Foreskin keratinocyte (primary cell): ENCODE measurements at places on chromosomes 4 and X.

DNA sequence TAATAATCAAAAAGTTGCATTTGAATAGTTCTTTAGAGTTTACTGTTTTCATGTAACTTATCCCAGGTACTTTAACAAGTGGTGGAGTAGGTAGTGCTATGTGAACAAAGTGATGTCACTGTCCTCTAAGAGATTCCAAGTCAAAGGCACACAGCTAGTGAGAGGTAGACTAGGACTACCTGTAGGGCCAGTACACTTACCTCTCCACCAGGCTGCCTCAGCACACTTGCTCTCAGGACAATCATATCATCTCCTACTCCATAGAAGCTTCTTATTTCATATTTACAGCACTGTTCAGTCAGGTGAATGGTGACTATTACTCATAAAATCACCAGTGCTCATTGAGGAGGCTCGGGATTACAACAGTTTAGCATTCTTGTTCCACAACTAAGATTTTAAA, 173.0 kb upstream of the EMCN start:
- DNase-seq, result peak; percentile 15

DNA sequence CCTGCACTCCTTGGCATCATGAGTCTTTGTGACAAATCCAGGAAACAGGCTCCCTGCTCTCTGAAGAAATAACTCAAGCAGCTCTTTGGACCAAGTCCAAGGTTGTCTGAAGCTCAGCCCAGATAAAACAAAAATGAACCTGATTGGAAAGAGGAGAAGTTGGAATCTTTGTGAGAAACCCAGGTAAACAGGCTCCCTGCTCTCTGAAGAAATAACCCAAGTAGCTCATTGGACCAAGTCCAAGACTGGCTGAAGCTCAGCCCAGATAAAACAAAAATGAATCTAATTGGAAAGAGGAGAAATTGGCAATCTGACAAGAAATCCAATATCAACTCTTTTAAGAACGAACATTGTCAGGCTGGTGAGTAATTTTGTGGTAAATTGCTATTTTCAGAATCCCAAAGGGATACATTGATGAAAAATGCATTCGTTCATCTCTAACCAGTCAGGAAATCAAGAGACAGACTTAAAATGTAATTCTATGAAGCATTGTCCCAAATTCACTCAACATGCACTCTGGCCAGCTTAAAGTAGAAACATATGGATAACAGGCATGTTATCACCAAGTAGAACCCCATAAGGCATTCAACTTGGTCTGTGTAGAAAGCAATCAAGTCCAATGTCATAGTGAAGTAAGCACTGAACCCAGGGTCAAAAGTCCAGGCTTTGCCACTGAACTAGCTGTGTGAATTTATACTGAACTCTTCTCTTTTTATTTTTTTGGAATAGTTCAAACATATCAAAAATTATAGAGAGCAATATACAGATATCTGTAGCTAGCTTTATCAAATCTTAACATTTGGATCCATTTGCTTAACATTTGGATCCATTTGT, 16.8 kb upstream of the NFXL1 start:
- DNase-seq, result peak; percentile 68

- no peak for DNase-seq
Observed at GRCh38 chr4:3197366-3198105, 51.4 kb upstream of the MSANTD1 start.

GRCh38 chrX:623599-624315, 6.8 kb upstream of the SHOX start:
- DNase-seq, result no peak

- no peak for DNase-seq
Observed at GRCh38 chrX:112512509-112512908, 167.2 kb downstream of the LHFPL1 start.

DNA sequence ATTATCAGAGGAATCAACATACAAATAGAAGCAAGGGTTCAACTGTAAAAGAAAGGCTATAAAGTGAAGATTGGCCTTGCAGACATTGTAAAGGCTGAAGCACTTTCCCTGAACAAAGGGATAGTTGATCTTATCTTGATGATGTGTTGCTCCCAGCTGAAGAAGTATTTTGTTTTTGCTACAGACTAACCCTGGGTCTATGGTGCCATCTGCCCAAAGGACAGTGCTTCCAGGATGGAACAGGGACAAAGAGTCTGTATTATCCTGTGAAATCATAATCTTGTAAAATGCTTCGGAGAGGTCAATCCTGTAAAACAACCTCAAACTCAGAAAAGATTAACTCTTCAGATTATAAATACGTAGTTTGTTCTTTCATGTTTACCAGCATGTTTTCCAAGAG, 251.7 kb upstream of the ANKRD50 start:
- DNase-seq, result no peak

GRCh38 chrX:150211988-150212387, 151.1 kb upstream of the MAMLD1 start:
- no peak for DNase-seq

GRCh38 chr4:132334081-132334480, 815.0 kb upstream of the PCDH10 start:
- DNase-seq, result peak; percentile 16

- peak; percentile 92 for DNase-seq
Observed at GRCh38 chr4:88600176-88600838, 8.0 kb downstream of the HERC3 start.

DNA sequence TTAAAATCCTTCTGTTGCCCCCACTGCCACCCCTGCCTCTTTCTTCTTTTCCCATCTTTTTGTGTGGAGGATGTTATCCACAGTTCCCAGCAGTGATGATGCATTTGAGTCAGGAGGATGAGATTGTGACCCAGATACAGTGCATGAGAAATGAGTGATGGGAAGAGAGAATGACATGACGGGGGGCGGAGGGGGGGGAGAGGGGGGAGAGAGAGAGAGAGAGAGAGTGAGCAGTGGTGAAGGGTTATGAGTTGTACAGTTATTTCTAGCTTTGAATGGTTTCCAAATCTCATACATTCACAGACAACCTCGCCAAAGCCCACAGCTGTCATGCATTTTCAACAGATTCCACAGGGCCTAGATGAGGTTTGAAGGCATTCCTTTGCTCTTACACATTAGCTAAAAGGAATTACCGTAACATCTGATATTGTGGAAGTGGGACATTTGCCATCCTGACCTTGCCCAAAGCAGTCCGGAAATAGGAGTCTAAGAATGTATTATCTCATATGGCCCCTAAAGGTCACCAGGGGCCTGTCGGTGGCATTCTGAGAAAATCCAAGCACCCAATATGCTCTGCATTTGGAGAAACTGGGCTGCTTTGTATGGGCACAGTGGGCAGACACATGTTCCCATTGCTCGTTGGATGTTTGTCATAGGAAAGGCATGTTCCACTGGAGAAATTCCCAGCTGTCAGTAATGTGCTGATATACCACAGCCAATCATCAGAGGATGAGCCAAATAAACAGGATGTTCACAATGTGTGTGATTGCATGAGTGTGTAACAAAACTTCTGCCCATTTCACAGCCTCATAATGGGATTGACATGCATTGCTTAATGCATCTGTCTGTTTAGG, 435.8 kb downstream of the SPRY1 start:
- peak; percentile 100 for DNase-seq

- peak; percentile 47 for DNase-seq
Observed at GRCh38 chrX:9566150-9566621, 101.3 kb downstream of the TBL1X start.

- no peak for DNase-seq
Observed at GRCh38 chrX:154718616-154719015, 32.3 kb downstream of the GAB3 start.

- peak; percentile 45 for DNase-seq
Observed at GRCh38 chr4:100299046-100299840, 109.0 kb upstream of the DDIT4L start.

DNA sequence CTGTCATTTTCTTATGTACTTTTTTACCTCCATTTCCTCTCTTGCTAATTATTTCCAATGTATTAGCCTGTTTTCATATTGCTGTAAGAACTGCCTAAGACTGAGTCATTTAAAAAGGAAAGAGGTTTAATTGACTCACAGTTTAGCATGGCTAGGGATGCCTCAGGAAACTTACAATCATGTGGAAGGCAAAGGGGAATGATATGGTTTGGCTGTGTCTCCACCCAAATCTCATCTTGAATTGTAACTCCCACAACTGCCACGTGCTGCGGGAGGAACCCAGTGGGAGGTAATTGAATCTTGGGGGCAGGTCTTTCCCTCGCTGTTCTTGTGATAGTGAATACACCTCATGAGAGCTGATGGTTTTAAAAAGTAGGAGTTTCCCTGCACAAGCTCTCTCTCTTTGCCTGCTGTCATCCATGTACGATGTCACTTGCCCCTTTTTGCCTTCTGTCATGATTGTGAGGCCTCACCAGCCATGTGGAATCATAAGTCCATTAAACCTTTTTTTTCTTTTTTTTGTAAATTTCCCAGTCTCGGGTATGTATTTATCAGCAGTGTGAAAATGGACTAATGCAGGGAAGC, 870.0 kb upstream of the INTU start:
- DNase-seq, result no peak

DNA sequence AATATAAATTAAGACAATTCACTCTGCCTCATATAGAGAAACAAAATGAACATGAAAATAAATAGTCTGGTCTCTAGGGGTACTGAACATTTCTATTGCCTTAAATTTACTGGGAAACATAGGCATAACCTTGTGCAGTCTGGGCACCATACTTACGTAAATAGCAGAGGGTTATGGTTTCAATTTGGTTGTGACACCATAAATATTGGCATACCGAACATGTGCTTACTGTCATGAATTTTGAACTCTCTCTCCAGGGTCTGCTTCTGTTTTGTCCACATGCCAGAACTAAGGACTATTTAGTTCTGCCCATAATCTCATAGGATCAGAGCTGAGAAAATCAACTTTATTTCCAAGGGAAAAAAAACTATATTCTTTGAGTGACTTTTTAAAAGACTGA, 17.6 kb downstream of the PDGFC start:
- DNase-seq, result no peak

DNA sequence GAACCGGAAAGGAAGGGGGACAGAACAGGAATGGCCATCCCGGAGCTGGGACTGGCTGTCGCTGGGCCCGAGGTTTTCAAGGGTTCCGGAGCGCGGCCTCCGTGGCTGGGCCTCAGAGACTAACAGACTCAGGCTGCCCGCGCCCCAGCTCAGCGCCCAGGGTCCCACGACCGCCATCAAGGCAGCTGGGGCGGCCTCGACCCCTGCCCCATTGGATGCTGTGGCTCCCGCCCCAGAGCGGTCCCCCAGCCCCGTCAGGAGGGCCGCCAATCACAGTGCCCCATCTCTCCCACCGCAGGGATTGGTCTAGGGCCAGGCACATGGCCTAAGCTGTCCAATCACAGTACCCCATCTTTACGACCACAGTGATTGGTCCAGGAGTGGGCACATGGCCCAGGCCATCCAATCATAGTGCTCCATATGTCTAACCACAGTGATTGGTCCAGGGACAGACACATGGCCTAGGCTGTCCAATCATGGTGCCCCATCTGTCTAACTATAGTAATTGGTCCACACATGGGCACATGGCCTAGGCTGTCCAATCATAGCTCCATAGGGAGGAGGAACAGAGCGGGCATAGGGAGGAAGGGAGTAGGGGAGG, 105.3 kb upstream of the NKX1-1 start:
- no peak for DNase-seq

- no peak for DNase-seq
Observed at GRCh38 chr4:113743690-113744089, 17.8 kb downstream of the CAMK2D start.
